ENCODE measurements at places on chromosomes 6 and 20.

GRCh38 chr20:36214684-36215256 is 21.5 kb upstream of the AAR2 start:
- no peak for DNase-seq

DNA sequence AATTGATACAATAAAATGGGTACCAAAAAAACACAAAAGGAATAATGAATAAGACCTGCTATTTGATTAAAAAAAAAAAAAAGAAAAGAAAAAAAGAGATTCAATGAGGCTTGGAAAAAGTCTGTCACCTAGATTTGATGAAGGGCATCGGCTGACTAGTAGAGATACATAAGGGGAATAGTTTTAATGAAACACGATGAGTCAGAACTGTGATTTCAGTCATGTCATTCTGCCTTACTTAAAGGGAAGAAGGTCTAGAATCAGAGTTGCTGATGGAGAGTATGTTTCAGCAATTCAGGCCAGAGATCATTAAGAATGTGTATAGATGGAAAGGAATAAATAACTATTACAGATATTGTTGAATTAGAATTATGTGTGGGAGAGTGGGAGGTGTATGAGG is 565.9 kb upstream of the RNF217 start:
- DNase-seq = no peak

GRCh38 chr6:39072830-39073229 is 24.2 kb downstream of the GLP1R start:
- no peak for DNase-seq

GRCh38 chr6:90008908-90009501 is 114.7 kb downstream of the GJA10 start:
- no peak for DNase-seq

GRCh38 chr20:22353586-22353985 is 230.8 kb downstream of the FOXA2 start:
- no peak for DNase-seq

- DNase-seq = no peak
Measured at GRCh38 chr6:164911873-164912580, 397.4 kb downstream of the C6orf118 start.

- no peak for DNase-seq
Measured at GRCh38 chr6:163754866-163755265, 340.3 kb downstream of the QKI start.

DNA sequence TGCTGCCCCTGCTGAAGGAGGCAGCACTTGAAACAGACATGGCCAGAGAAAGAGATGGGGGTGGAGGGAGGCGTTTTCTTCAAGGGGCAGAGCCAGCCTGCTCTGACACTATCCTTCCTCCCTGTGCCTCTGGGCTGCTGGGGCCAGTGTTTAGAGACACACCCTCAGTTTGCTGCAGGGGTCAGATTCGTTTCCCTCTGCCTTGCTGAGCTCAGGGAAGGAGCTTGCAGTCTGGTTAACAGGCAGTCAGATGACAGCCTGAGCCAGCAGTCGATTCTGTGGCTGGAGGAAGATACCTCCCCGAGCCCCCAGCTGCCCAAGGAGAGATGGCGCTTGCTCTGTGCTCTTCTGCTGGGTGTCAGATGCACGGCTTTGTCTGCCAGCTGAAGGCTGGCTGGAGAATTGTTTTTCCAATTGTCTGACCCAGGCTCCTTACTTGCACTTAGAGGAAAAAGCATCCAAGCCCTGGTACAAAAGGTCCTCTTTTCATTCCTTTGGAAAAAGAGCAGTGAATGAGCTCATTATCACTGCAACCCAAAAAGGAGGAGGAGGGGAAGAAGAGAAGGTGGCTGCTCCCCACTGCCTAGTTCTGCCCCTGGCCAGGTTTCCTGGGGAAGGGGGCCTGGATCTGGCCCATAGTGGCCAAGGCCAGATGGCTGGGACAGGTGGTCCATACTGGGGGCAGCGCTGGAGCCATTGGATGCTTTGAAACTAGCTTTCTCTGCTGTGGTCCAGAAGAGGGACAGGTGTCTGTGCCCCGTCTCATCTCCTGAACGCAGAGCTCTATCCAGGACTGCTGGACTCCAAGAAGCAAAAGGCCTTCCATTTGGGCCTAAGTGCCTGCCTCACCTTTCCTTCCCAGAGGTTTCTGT is 88.2 kb downstream of the TCP11 start:
- no peak for DNase-seq

DNA sequence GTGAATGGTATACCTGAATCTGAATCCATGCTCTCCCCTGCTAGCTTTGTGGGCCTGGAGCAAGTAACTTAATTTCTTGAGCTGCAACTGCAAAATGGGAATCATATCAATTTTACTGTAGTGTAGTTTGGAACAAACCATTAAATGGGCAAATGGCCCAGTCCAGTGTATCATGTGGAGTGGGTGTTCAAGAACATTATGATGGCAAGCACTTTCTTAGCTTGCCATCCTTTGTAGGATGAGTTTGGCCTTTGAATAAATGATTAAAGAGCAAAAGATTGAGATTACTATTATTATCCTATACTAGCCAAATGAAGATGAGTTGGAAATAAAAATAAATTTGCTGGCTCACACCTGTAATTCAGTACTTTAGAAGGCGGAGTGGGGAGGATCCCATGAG is 120.4 kb downstream of the SESN1 start:
- no peak for DNase-seq

- no peak for DNase-seq
Measured at GRCh38 chr20:38343311-38344106, 2.8 kb upstream of the LBP start.

GRCh38 chr20:31569163-31570020 is 35.7 kb upstream of the ID1 start:
- no peak for DNase-seq

- DNase-seq = no peak
Measured at GRCh38 chr20:32731882-32732266, 11.4 kb downstream of the COMMD7 start.

GRCh38 chr6:112597176-112597575 is 250.0 kb downstream of the RFPL4B start:
- DNase-seq = no peak

- DNase-seq = no peak
Measured at GRCh38 chr20:24452016-24452415, 17.4 kb upstream of the SYNDIG1 start.

DNA sequence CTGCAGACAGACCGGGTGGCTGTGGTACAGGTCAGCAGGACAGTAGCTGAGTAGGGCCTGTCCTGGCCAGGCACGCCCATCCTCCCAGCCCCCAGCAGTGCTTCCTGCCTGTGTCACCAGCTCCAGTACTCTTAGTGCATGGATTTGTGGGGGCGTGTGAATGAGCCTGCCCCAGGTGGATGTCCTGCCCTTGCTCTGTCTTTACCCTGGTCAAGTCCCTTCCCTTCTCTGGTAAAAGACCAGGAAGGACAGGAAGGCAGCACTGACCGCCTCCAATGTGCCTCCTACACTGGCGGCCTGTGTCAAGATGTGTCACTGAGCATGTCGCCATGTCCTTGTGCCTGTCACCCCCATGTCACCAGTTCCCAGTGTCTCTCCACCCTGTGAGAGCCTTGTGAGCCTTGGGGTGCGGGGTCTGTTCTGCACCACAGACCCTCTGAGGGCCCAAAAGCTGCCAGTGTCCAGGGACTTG is 11.9 kb downstream of the TEAD3 start:
- DNase-seq = no peak

DNA sequence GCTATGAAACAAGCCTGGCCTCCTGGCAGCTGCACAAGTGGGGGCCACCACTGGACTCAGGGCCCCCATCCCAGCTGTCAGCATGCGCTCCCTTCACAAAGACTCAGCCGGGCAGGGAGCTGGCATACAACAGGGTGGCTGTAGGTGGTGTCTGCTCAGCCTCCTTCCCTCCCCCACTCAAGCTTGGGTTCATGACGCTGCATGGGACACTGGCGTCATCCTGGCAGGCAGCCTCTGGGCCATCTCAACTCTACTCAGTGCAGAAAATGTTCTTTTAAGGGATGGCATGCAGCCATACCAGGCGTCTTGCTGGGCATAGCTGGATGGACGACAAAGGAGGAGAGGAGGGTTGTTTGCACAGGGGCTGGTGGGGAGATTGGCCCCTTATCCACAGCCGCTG is 30.5 kb downstream of the SAYSD1 start:
- no peak for DNase-seq

DNA sequence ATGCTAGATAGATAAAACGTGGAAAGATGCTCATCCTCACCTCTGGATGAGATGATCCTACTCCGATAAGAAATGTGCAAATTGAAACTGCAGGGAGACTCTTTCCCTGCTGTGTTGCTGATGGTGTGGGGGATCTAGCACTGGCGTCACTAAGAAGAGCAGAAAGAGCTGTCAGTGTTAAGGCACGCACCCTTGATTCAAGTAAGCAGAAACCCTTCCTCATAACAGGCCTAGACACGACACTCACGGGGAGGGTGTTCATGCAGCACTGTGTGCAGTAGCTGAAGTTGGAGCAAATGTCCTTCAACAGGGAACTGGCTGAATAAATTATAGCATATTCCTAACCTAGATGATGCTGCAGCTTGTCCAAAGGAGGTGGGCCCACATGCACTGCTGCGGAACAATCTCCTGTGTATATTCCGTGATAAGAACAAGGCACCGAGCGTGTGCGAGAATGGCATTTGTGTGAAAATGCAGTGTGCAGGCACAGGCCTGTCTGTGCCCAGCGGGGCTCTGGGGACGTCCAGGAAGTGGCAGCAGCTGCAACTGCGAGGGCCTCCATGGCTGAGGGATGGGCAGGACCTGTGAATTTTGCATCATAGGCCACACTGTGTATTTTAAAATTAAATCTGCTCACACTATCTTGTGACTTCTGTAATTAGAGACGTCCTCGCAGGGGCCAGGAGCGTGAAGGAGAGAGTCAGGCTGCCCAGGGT is 64.0 kb downstream of the TCP11 start:
- DNase-seq = no peak

GRCh38 chr6:28586962-28587745 is 61.5 kb downstream of the GPX5 start:
- DNase-seq = no peak

- no peak for DNase-seq
Measured at GRCh38 chr6:71913444-71914234, 27.3 kb downstream of the RIMS1 start.

DNA sequence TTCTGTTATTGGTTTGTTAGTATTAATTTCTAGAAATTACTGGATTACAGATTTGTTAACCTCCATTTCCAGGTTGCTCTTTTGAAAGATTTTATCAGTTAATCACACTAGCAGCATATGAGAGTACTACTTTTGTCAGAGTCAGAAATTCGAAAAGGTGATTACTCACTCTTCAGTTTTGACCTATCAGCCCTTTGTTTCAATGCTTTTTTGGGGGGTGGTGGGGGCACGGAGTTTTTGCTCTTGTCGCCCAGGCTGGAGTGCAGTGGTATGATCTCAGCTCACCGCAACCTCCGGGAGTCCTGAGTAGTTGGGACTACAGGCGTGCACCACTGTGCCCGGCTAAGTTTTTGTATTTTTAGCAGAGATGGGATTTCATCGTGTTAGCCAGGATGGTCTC is 149.2 kb downstream of the JARID2 start:
- DNase-seq = no peak

DNA sequence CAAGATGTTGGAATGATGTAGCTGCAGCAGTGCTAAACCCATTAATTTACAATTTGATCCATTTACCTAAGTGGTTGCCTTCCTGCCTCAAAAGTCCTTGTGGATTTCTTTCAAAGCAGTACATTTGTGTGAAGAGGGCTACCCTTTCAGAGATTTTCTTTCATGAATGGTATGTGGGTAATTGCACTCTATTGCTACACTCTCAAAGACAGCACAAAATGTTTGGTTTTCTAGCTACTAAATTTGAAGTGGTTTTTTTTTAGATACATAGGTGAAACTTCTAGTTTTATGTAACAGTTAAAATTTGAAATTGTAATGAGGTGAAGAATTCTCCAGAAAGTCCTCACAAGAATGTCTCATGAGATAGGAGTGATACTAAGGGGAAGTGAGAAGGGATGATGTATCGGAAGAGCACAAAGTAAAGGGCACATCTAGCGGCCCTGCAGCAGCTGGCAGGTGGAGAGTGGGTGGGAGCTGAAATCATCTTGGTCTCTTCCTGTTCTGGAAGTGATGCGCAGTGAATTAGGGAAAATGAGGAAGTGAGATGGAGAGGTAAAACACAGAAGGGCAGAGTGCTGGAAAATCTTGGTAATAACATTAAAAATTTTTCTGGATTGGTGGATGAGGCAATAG is 236.8 kb upstream of the MAN1A1 start:
- no peak for DNase-seq

- DNase-seq = no peak
Measured at GRCh38 chr6:68082086-68082485, 553.0 kb upstream of the ADGRB3 start.

DNA sequence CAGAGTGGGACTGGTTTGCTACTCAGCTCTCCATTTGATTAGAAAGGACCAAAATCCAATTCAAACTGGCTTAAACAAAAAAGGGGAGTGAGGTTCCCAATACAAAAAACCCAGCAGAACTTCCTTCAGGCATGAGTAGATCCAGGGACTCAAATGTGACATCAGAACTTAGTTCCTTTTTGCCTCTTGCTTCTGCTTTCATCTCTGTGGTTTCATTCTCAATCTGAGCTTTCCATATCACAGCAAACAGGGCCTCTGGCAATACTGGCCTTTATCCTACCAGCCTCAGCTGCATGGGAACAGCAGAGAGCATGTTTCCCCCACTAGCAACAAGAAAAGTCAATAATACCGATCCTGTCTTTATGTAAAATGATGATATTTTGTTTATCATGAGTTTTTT is 28.6 kb upstream of the PRELID3B start:
- no peak for DNase-seq

DNA sequence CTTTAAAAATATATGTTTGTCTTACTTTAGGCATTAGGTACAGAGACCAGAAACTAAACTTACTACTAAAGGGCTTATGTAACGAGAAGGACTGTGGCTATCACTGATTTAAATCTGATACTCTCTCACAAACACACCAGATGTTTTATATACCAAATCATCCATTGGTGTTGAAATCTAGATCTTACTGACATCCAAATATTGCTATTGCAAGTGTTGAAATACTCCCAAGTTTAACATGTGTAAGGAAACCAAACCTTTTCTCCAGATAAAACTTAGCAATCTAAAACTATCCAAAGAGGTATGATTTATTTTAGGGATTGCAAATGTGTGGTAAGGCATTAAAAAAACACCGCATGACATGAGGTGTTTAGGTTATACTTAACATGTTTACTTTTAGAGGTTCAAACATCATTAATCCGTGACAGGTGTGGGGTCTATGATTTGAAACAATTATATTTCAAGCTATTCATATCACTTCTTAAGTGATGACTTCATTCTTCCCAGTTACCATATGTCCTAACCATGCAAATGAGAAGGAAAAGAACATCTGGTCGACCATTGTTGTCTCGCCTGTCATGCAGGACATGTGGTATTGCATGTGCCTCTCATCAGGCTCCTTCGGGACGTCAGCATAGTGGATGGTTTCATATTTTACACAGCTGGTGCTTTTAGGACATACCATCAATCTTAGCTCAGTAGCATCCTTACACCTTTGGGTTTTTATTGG is 168.3 kb upstream of the SPACA1 start:
- DNase-seq = no peak

Data from HS-27A (cell line).